ENCODE measurements at places on chromosomes 5 and 9.

DNA sequence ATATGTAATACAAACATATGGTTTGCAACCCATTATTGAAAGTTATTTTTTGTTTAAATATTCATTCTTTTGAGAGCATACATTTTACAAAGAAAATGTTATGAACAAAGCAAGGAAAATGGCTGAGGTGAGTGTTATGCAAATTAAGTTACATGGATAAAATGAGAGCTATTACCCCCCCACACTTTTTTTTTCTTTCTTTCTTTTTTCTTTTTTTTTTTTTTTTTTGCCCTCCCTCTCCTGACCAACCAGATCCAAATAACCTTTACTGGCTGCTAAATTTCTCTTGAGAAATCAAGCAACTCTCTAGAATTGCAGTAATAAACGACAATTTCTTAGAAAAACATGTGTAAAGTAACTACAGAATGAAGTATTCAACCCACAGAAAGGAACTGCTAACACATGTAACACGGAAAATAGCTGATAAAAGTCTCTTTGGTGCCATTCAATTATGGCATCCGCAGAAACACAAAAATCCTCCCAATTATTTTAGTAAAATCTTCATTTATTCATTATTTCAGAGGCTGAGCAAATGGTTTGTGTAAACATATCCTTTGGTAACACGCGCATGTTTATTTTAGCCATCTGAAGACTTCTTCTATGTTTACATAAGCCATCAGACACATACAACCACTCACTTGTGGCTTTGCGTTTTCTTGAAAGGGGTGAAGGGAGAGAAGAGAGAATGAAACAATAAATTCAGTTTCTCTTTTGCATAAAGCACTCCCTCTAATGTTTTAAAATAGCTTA lies 216.1 kb downstream of the NFIB start:
- DNase-seq, result no peak

- DNase-seq, result no peak
These were observed 12.7 kb downstream of the ADGRV1 start for GRCh38 chr5:90571147-90571773.

DNA sequence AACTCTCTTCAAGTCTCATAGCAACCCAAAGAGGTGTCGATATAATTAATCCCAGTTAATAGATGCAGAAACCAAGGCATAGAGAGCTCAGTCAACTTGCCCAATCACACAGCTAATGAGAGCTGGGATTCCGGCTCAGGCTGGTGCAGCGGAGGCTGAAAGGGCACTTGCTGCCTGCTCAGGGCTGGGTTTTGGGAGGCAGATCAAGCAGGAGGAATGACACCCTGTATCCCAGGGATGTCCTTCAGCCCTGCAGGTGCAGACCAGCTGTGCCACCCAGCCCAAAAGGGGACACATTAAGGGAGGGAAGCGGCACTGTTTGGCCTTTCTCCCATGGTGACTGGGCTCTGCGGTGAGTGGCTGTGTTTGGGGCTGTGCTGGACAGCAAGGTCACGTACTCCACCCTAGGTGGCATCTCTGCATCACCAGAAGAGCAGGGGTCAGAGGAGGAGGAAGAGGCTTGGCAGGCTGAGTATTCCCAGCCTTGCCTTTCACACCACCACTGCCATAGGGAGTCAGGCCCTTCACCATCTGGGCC lies 124.1 kb downstream of the MVB12B start:
- DNase-seq, result no peak

DNA sequence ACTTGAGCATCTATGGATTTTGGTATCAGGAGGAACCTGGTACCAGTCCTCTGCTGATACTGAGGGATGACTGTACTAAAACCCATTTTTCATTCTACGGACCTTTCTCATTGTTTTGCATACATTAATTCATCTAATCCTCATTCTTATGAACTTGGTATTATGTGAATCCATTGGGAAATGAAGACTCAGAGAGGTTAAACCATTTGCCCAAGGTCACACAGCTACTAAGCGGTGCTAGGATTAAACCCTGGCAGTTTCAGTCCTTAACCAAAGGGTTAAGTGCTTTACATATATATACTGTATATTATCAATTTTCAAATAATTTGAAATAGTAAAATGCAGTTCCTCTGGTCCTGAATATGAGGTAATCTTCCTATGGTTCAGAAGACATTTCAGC lies 3.8 kb downstream of the CAMLG start:
- DNase-seq, result no peak

GRCh38 chr5:9761706-9762105 lies 131.6 kb upstream of the TAS2R1 start:
- DNase-seq, result no peak

DNA sequence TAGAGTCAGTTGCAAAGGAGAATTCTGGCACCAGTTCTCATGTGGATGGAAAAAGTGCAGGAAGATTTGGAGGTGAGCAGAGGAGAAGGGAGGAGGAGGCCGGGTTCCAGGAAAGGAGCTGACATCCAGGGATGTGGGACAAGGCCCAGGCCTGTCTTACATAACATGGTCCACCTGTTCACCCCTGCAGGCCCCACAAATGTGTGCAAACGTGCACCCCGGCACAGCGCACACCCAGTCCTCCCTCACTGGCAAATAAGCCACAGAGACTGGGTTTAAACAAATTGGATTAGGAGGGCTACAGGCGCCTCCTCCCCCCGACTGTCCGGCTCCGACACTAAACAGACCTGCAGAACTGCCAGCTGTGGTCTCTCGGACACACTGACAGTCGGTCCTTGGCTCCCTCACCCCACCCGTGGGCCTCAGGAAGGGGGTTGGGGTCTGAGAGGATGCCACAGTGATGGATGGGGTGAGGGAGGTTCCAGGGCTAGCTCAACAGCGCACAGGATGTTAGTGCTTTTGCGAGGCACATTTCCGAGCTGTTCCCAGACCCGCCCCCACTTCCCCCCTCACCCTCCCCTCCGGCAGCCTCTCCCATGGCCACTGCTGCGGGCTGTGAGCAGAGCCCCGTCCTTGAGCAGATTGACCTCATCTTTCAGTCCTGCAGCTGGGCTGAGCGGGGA lies 43.4 kb upstream of the IL17B start:
- DNase-seq, result no peak

DNA sequence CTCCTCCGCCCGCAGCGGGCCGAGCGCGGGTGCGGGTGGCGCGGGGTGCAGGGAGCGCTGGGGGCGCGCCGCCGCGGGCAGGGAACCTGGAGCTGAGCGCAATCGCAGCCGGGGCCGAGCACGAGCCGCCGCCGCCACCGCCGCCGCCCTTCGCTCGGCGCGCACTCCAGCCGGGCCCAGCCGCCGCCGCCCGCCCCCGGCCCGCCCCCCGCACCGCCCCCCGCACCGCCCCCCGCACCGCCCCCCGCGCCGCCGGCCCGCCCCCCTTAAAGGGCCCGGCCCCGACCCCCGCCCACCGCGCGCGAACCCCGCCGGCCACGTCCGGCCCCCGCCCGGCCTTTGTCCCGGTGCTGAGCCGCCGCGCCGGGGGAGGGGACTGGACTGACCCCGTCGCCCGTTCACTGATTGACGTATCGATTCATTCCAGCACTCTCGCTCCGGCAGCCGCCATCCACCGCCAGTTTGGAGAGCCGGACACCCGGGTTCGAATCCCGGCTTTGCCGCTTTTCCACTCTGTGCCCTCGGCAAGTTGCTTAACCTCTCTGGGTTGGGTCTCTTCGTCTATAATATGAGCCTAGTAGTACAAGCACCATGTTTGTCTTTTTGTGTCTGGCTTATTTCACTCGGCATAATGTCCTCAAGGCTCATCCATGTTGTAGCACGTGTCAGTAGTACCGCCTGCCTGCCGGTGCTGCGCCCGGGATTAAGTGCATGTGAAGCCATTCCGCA lies at the start of gene SH3PXD2B:
Gene SH3PXD2B (minus strand): TSS at position 168 of the 729 bp plus-strand sequence. CDS start 173 bp downstream, outside the sequence.
- no peak for DNase-seq

DNA sequence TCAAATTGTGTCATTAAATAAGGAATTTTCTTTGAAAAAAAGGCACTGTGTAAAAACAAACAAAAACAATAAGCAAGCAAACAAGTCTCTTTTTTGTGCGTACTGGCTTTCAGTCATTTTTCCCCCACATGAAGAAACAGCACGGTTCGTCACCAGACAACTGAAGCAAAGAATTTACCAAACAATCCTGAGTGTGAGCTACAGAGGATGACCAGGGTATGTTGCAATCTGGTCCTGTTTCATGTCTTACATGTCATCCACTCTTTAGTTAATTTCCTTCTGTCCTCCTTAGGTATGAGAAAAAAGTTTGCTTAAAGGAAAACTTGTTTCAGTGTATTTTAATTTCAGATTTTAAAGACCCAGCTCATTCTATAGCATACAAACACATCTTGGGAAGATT lies 1080.7 kb upstream of the NUDT12 start:
- DNase-seq, result no peak

- DNase-seq, result no peak
These were observed 84.7 kb downstream of the ZNF618 start for GRCh38 chr9:113960768-113961167.

- DNase-seq, result no peak
These were observed 6.1 kb downstream of the GAS1 start for GRCh38 chr9:86941197-86941596.
